Stimulated activated CD8-positive, alpha-beta memory T cell treated with anti-CD3 and anti-CD28 coated beads, Interleukin-4, amount 100 ng/mL, for 4 hours (primary cell): ENCODE measurements at places on chromosomes 5 and 9.
A peak's percentile ranks its signal among the peaks of the same experiment; 100 is the strongest.

GRCh38 chr9:130138171-130138653, 34.0 kb upstream of the NCS1 start:
- DNase-seq: no peak

- DNase-seq: no peak
Observed at GRCh38 chr5:14580398-14581034, 1.1 kb upstream of the OTULINL start.

GRCh38 chr9:107732781-107733522, 243.4 kb upstream of the KLF4 start:
- no peak for DNase-seq

DNA sequence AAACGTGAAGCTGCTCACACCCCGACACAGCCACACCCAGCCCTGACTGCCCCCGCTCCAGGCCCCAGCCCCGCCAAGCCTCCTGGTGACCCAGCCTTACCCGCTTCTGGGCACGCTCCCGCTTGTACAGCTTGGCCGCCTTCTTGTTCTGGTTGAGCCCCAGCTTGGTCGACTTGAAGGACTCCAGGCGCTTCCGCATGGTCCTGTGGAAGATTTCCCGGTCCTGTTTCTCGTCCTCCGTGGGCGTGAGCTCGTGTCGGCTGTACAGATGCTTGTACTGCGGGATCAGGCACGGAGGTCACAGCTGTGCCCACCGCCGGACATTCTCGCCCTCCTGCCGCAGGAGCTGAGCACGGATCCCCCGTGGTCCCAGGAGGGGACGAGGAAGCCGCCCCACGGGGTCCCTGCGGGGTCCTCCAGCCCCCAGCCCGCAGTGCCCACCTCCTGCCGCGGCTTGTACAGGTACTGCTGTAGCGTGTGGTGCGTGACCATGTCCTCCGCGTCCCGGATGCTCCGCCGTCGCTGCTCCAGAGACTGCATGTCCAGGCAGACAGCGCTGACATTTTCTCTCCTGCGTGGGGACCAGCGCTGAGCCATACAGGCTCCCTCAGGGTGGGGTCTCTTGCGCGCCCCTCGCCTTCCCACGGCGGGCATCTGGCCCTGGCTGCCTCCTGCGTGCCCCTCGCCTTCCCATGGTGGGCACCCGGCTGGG, 33.3 kb downstream of the EXOC3 start:
- no peak for DNase-seq

DNA sequence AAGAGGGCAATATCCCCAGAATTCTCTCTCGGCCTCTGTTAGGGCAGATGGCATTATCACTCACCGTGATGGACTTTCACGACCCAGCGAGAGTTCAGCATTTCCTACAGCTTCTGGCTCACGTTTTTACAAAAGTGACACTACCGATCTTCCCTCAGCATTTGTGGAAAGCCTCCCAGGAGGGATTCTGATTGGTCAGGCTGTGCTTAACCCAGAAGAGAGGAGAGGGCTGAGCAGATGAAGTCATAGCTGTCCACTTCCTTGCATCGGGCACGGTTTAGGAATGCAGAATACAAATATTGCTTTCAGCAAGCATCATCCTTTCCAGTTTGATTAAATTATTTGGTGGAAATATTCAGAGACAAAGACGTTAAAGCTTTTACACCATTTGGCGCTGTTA, 277.4 kb upstream of the MSX2 start:
- DNase-seq: no peak

GRCh38 chr9:117742131-117742530, 37.9 kb downstream of the TLR4 start:
- no peak for DNase-seq

DNA sequence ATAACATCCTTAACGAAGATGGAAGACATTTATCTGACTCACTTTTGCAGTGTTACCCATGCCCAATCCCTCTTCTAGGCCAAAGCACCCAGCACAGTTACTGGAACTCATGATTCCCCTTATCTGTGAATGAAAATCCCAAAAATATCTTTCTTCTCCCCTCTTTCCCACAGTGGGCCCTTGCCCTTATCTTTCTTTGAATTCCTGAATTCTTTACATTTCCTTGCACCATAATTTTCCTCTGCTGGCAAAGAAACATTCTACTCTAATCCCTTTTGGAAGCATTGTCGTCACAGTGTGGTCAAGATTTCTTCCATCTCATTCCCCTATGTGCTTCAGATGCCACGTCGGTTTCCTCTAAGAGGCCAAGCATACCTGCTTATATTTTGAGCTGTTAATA, 135.9 kb upstream of the LIFR start:
- no peak for DNase-seq

GRCh38 chr9:114476891-114477469, 28.3 kb downstream of the WHRN start:
- no peak for DNase-seq

DNA sequence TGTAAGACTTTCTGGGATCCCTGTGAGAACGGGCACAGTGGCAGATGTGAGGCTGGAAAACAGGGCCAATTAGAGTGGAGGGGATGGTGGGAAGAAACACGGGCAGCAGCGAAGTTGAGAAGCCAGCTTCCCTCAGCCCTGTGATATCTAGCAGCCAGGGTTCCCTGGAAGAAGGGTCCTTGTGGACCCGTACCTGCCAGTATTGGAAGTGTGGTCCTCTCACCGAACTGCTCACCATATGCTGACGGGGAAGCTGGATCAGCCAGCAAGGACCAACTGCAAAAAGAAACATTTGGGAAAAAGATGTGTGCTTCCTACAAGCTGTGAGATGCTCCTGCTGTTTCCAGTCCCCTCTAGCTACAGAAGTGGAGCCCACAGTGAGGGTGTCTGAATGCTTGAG, 13.6 kb downstream of the CKMT2 start:
- no peak for DNase-seq

- no peak for DNase-seq
Observed at GRCh38 chr5:83846624-83847350, 126.1 kb upstream of the HAPLN1 start.

DNA sequence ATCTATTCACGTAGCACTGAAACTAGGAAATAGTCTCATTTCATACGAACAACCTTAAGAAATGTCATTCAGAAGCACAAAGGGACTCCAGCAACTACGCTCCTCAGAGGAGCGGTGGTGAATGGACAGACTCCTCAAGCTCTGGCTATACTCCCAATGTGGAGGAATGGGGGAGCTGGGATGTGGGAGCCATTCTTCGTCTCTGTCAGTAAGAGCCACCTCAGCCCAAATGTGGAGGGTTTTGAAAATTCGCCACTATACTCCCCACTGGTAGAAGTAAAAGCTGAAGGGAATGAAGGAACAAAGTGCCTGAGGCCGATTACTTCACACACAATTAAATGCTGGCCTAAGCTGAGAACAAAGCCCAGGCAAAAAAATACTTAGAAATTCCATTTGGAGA, 96.3 kb downstream of the ADAMTS12 start:
- DNase-seq: no peak

DNA sequence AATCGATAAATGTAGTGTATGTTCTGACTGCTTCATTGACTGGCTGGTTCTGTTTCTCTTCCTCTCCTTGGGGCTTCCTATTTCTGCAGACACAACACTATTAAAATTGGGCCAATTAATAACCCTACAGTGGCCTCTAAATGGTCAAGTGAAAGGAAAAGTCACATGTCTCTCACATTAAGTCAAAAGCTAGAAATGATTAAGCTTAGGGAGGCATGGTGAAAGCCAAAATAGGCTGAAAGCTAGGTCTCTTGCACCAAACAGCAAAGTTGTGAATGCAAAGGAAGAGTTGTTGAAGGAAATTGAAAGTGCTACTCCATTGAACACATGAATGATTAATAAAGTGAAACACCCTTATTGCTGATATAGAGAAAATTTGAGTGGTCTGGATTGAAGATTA, 58.2 kb downstream of the CCNH start:
- DNase-seq: no peak

DNA sequence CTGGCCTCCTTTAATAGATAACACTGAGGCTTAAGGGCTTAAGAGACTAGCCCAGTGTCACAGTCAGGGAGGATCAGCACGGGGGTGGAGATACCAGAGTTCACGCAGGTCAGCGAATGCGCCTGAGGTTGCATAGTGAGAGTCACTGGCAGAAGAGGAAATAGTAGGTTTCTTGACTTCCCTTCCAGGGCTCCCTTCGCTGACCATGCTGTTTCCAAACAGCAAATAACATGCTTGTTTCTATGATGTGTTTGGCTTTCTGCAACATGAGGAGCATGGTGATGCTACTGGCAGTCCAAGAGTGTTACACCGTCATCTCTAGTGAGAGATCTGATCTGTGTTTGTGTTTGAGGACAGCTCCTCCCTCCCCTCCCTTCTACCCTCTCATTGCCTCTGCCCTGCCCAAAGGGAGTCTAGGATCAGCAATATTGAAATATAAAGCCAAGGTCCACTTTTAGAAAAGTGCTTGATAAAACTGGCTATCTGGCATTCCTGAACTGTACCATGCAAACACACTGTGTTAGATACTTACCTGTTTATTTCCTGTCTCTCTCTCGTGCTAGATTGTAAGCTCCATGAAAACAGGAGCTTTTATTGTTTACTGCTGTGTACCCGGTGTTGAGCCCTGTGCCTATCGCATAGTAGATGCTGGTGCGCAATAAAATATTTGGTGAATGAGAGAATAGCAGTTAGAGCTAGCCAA, 12.3 kb downstream of the TLE4 start:
- no peak for DNase-seq

DNA sequence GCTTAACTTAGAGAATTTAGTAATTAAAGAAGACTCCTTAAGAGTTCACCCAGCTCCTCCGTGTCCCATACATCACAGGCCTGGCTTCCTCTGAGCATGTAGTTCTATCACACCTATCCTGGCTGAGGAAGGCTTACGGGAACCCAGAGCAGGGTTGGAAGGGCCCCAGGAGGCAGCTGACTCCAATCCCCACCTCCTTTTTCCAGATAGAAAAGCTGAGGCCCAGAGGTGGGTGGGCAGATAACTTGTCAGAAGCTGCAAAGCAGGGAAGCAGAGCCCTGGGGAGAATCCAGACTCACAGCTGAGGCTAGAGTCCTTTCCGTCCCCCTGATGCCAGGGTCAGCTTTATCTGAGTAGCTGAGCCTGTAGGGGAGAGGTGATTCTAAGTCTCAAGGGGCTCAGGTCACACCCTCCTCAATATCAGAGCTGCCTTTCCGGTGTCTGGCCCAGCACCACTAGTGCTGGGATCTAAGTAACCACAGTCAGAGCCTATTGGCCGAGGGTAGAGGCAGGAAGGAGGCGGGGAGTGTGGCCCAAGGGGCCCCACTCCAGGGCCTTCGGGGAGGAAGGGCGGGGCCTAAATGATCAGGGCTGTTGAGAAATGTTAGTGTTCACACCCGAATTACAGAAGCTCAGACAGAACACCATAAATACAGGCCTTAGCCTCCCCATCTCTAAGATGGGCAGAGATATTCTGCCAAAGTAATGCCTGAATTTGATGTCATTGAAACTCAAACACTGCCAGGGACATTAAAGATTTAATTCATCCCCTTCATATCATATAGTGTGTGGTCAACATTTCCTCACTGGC, 9.9 kb downstream of the CCDC69 start:
- peak; percentile 40 for DNase-seq

DNA sequence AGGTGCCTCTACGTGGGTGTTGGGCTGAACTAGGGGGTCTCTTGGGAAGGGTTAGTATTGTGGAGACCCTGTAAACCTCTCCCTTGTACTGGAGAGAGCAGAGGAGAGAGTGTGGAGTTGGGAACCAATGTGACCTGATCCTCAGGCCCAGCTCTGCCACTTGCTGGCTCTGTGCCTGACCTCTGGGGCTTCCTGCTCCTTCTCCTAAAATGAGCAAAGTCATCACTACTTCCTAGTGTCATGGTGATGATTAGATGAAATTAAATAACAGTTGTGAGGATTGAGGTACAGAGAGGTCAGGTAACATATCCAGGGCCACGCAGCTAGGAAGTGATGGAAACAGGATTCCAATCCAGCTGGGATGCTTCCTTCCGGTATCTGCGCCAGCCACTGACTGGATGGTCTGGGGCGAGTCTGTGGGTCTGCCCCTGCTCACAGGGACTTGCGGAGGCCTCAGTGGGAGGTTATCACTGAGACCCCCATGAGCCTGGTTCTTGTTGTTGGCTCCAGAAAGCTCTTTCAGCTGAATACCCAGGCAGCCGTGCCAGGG, 9.2 kb downstream of the GALNT10 start:
- no peak for DNase-seq

DNA sequence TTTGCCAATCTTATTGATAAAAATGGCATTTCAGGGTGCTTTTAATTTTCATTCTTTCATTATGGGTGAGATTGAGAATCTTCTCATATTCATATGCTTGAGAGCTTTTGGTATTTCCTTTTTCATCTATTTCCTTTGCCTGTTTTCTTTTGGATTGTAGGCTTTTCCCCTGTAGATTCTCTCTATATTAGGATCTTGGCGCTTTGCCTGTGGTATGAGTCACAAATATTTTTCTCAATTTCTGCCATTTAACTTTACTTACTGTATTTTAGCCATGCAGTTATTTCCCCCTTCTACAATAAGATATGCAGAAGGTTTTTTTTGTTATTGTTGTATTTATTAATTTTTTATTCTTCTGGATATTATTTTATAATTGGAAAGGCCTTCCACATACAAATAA, 21.5 kb upstream of the KLF9 start:
- DNase-seq: no peak

GRCh38 chr9:76137931-76138330, 247.5 kb downstream of the PCSK5 start:
- DNase-seq: no peak

GRCh38 chr9:103789686-103790085, 304.4 kb upstream of the SMC2 start:
- DNase-seq: no peak

DNA sequence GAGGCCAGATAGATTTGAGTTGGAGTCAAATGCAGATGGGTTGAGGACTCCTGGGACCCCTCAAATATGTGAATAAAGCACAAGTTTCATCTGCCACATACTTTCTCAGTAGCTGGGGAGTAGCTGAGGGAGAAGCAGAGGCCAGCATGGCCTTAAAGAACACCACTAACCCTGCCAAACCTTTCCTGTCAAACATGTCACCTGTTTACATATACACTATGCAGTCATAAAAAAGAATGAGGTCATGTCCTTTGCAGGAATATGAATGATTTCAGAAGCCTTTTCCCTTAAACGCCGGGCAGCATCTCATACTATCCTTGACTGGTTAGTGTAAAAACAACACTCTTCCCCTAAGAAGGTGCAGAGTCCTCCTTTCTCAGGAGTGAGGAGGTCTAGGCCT, 25.2 kb upstream of the HSD17B4 start:
- no peak for DNase-seq

- no peak for DNase-seq
Observed at GRCh38 chr9:75692309-75692708, 198.2 kb upstream of the PCSK5 start.

DNA sequence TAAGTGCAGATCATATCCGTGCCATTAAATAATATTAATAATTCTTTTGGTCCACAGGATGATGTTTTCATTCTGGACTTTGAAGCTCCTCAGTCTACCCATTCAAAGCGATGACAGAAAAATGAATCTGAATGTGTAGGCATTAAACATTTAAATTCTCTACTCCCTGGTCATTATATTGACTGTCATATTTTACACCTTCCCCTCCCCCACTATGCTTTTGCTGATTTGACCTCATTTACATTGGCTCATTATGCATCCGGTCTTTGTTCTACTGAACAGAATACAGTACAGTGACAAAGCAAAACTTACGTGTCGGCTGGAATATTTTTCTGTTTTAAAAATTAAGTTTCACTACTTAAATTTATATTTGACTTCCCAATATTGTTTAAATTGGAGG, 289.7 kb upstream of the TMEM161B start:
- DNase-seq: no peak
